ENCODE measurements at places on chromosomes 2 and 18.
A peak's percentile ranks its signal among the peaks of the same experiment; 100 is the strongest.

DNA sequence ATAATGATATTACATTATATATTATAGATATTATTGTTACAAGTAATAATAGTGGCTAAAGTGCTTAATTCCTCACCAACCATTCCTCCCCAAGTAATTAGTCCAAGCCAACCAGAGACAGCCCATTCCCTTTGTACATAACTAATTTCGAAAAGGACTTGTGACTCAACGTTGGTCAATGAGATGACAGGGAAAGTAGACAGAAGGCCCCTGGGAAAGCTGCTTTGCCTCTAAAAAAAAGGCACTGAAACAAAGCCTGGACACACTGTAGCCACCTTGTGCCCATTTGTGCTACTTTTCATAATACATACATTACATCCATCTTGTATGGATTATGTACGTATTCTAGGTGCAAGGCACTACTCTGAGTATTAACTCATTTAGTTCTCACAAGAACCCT is 28.8 kb downstream of the COLEC12 start:
- DNase-seq, result peak; percentile 27

GRCh38 chr2:128635361-128635900 is 316.8 kb upstream of the HS6ST1 start:
- no peak for DNase-seq

- no peak for DNase-seq
Observed at GRCh38 chr2:48332286-48332685, 197.7 kb upstream of the STON1 start.

- peak; percentile 9 for DNase-seq
Observed at GRCh38 chr2:7620255-7620654, 703.0 kb downstream of the RNF144A start.

DNA sequence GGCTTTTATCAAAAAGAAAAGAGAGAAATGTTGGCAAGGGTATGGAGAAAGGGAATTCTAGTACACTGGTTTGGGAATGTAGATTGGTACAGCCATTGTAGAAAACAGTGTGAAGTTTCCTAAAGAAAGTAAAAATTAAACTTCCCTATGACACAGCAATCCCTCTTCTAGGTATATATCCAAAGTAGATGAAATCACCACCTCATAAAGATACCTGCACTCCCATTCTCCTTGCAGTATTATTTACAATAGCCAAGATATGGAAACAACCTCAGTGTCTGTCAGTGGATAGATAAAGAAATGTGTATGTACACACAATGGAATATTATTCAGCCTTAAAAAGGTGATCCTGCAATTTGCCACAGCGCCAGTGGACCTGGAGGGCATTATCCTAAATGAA is 147.2 kb upstream of the NOSTRIN start:
- DNase-seq, result no peak

- no peak for DNase-seq
Observed at GRCh38 chr2:177073611-177074010, 139.0 kb upstream of the HNRNPA3 start.

DNA sequence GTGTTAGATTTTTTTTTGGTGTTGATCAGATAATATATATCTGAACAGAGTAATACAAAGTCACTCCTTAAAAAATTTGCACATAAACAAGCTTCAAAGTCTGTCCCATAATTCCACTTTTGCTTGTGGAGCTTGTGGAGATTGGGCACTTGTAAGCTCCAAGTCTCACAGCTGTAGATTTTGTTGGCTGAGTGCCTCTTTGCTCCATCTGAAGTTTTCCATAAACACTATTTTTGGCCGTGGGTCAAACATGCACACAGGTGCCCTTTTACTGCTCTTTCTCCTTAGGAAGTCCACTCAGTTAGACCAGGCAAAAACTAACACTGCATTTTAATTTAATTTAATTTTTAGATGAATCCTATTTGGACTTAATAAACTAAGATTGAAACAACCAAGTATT is 3.6 kb upstream of the KCNJ13 start:
- no peak for DNase-seq

DNA sequence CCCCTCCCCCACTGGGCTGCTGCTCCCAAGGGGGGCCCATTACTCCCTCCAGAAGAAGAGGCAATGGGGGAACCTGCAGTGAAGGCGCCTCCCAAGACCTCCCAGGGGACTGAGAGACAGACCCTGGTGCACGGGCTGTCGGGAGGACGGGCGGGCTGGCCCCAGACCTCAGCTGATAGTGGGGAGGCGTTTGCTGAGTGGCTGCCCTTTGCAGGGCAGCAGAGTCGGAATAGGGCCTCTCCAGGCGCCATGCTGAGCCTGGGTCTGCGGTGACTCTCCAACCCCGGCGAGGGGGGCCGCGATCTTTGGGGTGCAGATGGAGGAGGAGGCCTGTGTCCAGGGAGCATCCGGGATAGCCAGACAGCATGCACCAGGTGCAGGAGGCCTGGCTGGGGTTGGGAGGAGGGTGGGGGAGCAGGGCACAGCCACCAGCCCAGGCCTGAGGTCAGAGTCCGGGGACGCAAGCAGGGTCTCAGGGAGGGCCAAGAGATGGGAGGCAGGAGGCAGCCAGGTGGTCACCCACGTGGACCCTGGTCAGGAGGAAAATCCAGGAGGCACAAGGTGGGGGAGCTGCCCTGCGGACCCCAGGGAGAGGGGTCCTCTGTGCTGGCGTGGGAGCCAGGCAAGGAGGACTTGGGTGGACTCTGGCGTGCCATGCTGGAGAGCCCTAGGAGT is 11.0 kb downstream of the CROCC2 start:
- no peak for DNase-seq

DNA sequence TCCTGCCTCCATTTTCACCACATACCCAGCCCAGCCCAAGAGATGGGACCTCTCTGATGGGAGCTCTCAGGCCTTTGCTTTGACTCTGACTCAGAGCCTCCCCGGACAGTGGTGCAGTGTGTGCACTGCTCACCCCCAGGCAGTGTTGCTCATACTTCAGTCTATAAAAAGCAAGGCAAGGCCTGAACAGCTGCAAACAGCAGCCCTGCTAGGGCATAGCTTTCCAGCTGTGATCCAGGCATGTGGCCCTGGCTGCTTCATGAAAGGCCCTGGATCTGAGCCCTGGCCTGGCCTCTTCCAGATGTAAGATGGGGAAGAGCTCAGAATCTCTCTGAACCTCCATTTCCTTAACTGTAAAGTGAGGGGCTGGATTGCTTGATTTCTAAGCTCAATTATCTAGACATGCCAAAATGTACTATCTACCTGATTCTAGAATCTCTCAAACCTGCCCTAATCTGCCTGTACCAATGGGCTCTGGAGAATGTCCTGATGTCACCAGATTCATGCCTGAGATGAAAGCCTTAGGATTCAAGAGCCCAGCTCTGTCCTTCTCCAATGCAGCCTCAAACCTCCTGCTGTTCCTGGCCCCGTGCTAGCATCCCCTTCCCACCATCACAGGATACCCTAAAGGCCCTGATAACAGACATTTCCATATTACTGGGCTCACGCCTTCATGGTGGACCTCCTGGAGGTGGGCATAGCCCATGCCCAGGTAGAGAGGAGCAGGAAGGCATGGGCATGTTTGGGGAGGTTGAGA is 206.9 kb downstream of the ARL4C start:
- no peak for DNase-seq

GRCh38 chr2:88400037-88400767 is 52.3 kb downstream of the FOXI3 start:
- DNase-seq, result no peak

- no peak for DNase-seq
Observed at GRCh38 chr2:11058129-11058528, 97.1 kb upstream of the SLC66A3 start.

GRCh38 chr18:79523736-79524180 is 128.0 kb downstream of the NFATC1 start:
- no peak for DNase-seq

DNA sequence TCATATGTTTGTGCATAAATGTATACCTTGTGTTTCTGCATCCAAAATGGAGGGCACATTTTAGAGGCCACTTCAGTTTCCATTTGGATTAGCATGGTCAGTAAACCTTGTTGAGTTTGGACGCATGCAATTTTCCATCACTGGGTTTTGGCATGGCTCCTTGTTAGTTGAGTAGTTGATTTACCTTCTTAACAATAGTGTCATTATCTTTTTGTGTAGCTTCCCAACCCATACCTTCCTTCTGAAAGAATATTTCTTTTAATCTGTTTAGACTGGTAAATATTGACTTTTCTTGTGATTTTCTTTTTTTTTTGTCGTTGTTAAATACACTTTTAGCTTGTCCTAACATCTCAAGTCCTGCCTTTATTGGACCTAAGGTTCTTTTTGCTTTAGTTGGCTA is 15.5 kb downstream of the RPIA start:
- DNase-seq, result no peak

DNA sequence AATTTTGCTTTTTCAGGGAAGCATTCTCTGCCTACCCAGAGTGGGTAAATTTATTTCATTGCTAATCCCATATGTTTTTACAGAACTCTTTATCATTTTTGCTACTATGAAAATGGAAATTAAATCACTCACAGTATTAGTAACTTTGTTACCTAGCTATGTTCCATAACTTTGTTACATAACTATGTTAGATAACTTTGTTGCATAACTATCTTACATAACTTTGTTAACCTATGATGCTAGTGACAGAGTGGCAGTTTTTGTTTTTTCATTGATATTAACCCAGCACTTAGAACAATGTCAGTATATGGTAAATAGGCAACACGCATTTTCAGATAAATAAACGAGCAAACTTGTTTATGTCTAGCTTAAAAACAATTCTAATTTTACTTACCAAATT is 286.6 kb downstream of the LRP1B start:
- no peak for DNase-seq

- DNase-seq, result no peak
Observed at GRCh38 chr2:239324456-239324855, 76.4 kb downstream of the HDAC4 start.

DNA sequence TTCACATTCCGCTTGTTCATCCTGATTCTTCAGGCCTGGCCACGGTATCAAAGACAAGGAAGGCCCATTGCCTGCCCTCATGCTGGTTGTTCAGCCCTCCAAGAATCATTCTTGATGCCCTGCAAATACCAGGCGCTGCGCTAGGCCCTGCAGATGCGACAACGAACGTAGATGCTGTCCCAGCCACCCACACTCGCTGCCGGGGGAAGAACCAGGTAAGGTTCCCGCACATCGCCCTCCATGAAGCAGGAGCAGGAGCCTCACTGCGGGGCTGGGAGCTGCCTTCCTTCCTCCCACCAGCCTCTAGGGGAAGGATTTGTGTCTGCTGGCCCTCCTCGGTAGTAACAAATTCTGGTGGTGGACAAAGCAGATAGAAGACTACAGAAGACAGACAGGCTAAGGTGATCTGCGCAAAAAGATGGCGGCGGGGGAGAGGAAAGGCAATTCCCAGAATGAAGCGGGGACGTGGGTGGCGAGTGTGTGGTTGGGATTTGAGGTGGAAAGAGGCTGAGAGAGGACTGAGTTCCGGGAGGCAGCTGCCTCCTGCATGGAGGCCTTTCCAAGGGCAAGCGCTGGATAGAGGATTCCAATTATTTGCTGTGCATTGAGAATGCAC is 19.8 kb upstream of the GPR55 start:
- no peak for DNase-seq

DNA sequence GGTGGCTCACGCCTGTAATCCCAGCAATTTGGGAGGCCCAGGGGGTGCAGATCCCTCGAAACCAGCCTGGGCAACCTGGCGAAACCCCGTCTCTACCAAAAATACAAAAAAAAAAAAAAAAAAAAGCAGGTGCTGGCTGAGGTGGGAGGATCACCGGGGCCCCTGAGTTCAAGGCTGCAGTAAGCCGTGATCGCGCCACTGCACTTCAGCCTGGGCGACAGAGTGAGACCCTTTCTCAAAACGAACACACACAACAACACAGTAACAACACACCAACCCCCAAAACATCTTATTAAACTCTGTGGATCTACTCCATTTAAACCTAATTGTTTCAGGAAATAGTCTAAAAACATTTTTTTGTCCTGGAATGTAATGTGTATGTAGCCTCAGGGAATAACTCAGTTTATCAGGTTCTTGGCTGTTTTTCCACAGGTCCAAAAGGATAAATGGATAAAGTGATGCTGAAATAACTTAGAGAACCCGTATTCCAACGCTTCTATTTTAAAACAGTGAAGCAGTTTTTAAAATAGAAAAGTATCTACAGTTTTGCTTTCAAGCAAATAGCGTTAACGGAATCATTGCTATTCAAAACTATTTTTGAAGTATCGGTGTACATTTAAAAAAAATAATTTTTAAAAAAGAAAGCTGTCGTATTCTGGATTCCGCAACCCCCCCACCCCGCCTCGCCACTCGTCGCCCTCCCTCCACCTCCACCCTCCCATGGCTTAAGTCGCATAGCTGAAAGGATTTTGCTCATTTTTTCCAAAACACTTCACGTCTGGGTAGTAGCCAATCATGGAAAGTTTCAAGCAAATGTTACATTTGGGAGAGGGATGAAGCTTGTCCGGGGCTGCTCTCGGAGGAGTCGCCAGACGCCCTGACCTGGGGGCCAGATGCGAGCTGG is 895 bp upstream of the GLS start:
- DNase-seq, result no peak

- no peak for DNase-seq
Observed at GRCh38 chr2:121253021-121253673, 31.9 kb downstream of the TFCP2L1 start.

DNA sequence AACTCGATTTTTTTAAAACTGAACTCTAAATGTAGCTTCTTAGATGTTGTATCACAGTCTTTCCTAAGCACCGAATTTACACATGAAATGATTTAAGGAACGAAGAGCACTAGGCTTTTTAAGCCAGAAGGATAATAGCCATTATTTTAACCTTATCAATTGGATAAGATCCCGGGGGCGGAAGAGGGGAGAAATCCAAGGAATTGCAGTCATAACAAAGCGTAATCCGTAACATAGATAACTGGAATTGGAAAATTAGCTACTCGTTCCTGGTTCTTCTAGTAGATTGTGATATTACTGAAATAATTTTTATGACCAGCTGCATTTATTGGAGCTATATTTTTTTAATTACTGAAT is 988 bp upstream of the KANSL1L start:
- no peak for DNase-seq

- peak; percentile 8 for DNase-seq
Observed at GRCh38 chr2:166179201-166179600, 51.4 kb upstream of the SCN1A start.

GRCh38 chr18:57866355-57866754 is 63.2 kb upstream of the ATP8B1 start:
- no peak for DNase-seq

GRCh38 chr18:9771261-9771976 is 63.3 kb downstream of the RAB31 start:
- DNase-seq, result peak; percentile 81

- DNase-seq, result no peak
Observed at GRCh38 chr2:86397986-86398385, 43.2 kb upstream of the KDM3A start.

GRCh38 chr2:9800639-9800974 is 42.7 kb upstream of the TAF1B start:
- no peak for DNase-seq

DNA sequence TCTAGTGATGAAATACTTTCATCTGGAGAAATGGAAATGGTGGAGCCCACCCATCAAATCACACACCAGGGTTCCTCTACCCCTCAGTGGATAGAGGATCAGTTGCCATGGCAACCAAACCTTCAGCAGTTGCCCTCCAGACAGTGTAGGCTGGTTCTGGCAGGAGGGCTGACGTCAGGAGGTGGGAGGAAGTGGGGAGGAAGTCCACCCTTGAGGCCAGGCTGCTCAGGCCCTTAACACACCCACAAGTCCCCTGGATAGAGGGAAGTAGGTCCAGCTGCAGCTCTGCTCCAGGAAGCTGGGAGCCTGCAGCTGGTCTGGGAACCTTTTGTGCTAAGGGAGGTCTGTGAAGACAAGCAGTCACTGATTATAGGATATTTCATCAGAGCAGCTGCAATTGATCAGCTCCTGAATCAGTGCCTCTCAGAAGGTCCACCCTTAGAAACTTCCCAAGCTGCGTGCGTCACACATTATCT is 186.6 kb downstream of the MTX2 start:
- no peak for DNase-seq

Data from RKO (cell line).